ENCODE measurements at places on chromosomes 11 and 22.
A peak's percentile ranks its signal among the peaks of the same experiment; 100 is the strongest.

- no peak for DNase-seq
These were observed 191.4 kb upstream of the CHORDC1 start for GRCh38 chr11:90414221-90414620.

DNA sequence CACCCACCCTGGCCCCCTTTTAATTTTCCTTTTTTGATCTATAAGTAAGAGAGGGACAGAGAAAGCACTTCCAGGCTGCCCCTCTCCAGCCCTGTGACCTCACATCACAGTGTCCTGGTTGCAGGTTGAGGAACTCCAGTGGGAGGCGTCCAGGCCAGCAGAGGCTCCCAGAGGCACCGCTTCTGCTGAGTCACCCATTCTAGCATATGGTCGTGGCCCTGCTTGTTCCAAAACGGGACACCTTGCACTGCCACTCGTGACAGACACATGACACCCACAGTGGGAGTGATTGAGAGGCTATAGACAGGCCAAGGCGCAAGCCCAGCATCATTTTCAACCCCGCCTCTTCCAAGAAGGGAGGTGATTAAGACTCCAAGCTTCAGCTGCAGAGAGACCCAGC is 16.0 kb upstream of the TMPRSS4 start:
- DNase-seq, result peak; percentile 6

GRCh38 chr11:69171476-69172240 is 15.9 kb downstream of the SMIM38 start:
- no peak for DNase-seq

- no peak for DNase-seq
These were observed 320.9 kb downstream of the SHANK2 start for GRCh38 chr11:70931430-70931829.

DNA sequence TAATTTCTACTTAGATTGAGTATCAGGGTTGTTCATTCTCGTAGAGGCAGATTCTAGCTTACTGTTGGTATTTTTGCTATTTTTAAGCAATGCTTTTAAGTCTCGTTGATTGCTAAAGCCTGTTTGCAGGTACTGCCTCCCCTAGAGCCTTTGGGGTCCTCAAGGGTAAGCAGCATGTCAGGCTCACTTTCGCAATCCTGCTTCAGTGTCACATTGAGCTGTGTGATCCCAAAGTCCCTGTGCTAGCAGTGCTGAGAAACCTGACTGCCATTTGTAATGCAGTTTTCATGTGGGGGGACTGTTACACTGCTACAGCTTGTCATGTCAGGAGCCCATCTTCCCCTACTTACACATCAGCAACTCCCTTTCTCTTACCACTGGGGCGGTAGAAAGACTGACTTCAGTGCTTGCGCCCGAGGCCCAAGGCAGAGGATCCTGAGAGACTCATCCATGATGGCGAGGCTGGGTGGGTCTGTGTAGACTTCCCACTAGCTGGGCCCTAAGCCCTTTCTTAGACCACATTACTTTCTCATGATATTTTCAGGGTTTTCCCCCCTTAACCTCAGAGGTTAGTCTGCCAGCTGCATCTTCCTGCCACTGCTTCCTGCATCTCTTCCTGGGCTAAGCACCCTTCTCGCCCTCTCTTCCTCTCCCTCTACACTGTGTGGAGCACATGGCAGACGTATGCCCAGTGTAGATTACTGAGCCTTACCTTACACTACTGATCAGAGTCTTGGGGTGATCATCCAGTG is 40.8 kb upstream of the ST14 start:
- no peak for DNase-seq

- DNase-seq, result no peak
These were observed 508 bp upstream of the FLI1 start for GRCh38 chr11:128693416-128693712.

GRCh38 chr11:61021661-61022212 is 50.3 kb downstream of the CD6 start:
- DNase-seq, result no peak

DNA sequence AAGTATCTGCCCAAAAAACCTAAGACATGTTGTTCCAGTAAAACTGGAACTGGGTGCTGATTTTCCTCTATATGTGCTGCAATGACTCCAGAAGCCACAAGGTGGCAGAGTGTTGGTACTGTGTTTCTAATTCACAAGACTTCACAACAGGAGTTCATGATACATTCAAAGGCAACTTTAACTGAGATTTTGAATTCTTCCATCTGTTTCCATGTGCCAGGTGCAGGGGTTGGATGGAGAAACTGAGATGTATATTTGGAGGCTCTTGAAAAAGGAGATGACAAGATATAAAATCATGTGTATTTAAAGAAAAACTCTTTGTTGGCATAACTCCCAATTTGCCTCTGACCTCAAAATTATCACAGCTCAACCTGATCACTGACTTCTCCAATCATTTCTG is 1098.6 kb upstream of the CCDC90B start:
- peak; percentile 36 for DNase-seq

DNA sequence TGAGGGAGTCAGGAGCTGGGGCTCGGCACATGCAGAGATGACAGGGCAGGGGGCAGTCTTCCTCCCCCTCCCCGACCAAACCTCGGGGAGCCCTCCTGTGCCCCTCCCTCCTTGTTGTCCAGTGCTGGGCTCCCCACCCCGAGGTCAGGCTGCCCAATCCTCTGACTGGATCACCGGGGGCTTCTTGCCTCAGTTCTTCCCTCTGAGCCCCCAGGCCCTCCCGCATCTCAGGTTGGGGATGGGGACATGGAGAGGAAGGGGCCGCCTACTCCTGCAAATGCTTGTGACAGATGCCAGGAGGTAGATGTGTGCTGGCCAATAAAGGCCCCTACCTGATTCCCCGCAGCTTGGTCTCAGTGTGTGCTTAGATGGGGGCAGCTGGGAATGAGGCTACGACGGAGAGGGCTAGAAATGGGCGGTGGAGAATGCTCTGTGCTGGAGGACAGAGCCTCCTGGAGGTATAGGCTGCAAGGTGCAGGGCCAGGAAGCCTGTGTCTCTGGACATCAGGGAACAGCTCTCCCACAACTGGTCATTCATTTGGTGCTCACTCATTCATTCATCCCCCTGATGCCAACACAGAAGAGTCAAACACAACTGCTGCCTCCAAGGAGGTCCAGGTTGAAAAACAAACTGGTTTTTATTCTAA is 8.4 kb downstream of the RHBDD3 start:
- DNase-seq, result no peak

DNA sequence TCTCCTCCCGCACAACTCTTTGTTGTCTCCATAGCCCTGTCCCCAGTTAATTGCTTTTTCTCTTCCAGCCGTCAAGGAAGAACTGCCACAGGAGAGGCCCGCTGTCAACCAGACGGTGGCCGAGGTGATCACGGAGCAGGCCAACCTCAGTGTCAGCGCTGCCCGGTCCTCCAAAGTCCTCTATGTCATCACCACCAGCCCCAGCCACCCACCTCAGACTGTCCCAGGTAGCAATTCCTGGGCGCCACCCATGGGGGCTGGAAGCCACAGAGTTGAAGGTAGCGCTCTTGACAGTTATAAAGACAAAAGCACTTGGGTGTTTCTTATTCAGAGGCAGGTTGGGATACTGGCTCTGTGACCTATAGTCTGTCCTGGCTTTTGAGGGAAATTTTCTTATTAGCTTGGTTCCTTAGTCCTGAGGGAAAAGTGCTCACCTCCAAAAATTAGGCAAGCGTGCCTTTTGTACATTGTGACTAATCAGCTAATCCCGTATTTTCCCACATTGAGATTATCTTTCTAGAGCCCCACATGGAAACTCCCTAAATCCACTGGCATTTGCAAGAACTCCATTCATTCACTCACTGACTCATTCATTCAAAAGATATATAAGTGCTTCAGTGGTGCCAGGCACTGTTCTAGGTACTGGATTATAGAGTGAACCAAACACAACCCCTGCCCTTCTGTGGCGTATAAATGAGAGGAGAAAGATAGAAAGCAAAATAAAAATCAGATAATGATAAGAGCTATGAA is 65.9 kb downstream of the KREMEN1 start:
- no peak for DNase-seq
